NCI-H2029 (cell line): ENCODE measurements at places on chromosomes 2 and 18.
A peak's percentile ranks its signal among the peaks of the same experiment; 100 is the strongest.

- no peak for DNase-seq
These were observed 296.3 kb downstream of the DYSF start for GRCh38 chr2:71749671-71750101.

- DNase-seq, result no peak
These were observed 49.9 kb upstream of the PNPT1 start for GRCh38 chr2:55743583-55743982.

- DNase-seq, result no peak
These were observed 68.3 kb downstream of the KCNF1 start for GRCh38 chr2:10980071-10980470.

GRCh38 chr2:227234429-227234828 lies 70.0 kb downstream of the COL4A3 start:
- DNase-seq, result no peak

GRCh38 chr18:79680100-79680879 lies 687 bp downstream of the CTDP1 start:
- no peak for DNase-seq

DNA sequence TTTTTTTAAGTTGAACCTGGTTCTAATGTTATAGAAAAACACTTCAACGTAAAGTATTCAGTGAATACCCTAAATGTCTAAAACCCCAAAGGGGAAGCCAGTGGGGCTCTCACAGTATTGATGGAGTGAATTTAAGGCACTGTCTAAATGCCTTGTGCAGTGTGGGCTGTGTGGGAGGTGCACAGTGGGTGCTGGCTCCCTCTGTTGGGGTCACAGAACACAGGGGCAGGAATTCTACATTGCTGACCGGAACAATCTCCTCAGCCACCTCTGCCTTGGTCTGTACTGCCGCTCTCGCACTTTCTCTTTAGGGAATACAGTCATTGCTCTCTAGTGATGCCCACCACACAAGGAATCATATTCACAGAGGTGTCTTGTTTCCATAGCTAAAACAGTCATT lies 45.4 kb downstream of the SPRED2 start:
- DNase-seq, result no peak

DNA sequence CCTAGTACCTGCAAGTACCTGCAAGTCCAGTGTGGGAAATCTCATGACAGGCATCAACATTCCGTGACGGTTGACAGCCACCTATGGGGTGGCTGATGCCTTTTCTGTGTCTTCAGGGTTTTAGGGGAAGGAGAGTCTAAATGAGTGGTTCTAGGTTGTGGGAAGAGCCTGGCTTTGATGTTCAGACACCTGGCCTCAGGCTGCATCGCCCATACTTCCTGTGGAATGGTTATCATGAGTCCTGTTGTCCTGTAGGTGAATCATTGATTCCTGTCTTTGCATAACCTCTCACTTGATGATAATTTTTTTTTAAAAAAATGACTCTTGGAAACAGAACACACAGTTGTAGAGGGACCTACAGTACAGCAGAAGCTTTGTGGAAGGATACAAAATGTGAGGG lies 108.9 kb downstream of the NEDD4L start:
- no peak for DNase-seq

- DNase-seq, result no peak
These were observed 25.7 kb upstream of the CRIM1 start for GRCh38 chr2:36329746-36330472.

DNA sequence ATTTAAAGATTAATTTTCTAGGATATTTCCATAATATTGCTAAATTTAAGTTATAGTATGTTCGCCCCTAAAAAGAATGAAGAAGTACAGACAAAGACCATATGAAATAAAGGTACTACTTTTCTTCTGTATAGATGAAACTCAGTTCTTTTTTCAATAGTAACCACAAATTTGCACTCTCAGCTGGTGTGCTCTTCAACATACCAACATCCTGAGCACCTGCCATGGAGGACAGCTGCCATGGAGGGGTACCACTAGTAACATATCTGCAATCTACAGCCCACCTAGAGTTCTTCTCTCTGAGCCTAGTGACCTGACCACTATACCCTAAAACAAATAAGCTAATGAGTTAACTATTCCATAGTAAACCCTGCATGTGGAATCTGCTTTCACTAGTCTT lies 36.8 kb upstream of the ERCC3 start:
- DNase-seq, result no peak

DNA sequence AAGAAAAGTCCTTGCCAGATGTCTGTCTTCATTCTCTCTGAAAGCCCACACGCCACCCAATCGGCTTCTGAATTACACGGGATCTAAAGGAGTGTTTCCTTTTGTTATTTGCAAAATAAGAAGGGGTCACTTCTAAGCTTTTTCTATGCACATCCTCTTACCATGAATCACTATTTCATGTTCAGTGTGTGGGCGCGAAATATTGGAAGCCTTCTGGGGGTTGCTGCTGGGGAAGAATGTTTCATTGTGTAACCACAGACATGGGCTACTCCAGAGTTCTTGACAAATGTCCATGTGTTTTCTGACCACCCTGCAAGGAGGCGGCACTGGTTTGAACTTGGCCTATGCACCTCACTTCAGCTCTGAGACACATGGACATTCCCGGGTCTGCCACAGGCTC lies 133.6 kb upstream of the APCDD1 start:
- DNase-seq, result no peak

DNA sequence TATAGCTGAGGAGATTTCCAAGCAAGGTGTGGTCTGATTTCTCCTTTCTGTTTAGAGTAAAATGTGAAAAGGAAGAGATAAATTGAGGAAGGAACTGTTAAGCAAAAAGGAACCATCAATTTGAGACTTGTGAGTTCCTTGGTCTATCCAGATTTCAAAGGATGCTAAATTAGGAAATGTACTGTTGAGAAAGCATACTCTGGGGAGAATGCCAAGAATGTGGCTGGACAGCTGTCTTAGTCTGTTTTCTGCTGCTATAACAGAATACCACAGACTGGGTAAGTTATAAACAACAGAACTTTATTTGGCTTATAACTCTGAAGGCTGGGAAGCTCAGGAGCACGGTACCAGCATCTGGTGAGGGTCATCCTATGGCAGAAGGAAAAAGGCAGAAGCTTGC lies 1097.2 kb downstream of the TDRD15 start:
- DNase-seq, result no peak

- DNase-seq, result no peak
These were observed 2.5 kb upstream of the OSR1 start for GRCh38 chr2:19360966-19361321.

- peak; percentile 28 for DNase-seq
These were observed 24.8 kb upstream of the TFCP2L1 start for GRCh38 chr2:121309801-121310200.

DNA sequence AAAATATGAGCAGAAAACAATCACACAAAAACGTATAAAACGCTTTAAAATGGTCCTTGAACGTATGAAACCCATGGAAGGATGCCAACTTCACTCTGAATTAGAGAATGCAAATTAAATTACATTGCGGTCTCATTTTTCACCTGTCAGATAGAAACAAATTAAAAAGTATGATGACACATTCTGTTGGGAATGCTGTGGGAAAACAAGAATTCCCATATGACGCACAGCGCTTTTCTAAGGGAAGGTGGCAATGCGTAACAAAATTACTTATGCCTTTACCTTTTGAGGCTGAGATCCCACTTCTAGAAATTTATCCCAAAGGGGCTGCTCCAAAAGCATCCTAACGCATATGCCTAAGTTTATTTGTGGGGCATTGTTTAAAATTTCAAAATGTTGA lies 3.8 kb upstream of the RPS7 start:
- no peak for DNase-seq

DNA sequence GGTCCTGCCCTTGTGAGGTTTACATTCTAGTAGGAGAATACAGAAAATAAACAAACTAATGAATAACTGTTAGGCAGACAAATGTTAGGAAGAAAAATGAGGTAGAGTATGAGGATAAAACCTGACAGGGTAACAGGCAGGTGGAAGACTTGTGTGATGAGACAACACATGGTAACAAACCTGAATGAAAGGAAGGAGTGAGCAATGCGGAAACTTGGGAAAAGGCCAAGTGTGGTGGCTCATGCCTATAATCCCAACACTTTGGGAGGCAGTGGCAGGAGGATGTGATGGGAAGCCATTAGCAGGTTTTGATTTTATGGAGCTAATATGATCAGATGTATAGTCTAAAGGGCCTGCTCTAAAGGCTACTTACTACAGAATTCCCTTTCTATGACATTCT lies 74.2 kb downstream of the INO80D start:
- no peak for DNase-seq
